ENCODE measurements at places on chromosomes 5 and 9.

GRCh38 chr9:102456562-102456961 lies 538.6 kb upstream of the CYLC2 start:
- DNase-seq: no peak

GRCh38 chr5:65137631-65138030 lies 344.1 kb downstream of the ADAMTS6 start:
- DNase-seq: no peak

- DNase-seq: no peak
These were observed 186.7 kb upstream of the NR4A3 start for GRCh38 chr9:99635032-99635431.

DNA sequence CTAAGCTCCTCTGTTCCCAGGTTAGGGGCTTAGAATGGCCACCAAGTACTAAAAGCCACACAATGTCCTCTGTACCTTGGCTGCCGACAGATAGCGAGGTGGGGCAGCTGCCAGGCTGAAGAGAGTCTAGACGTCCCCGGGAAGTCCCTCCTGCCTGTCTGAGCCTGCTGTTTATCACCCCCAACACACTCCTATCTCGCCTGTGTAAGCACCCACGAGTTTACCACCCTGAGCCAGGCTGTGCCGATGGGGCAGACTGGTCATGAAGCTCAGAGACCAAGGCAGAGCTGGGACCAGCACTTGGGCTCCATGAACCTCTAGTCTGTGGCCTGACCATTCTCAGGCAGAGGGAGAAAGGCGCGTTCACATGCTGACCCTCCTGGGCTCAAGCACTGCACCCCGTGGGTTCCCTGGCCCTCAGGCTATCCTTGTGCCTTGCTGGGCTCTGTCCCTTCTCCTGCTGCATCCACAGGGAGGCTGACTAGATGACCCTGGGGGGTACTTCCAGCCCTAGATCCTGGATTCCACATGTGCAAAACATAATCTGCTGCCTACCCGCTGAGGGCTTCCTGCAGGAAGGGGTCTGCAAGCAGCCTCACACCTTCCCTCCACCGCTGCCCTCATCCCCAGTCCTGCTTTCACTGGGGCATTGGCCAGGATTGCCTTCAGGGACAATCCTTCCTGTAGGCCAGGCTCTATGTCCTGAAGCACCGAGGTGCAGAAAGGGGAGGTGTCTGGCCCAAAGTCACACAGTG lies 18.6 kb upstream of the SLC25A51 start:
- no peak for DNase-seq

- no peak for DNase-seq
These were observed 174.0 kb downstream of the MAPKAP1 start for GRCh38 chr9:125532812-125533594.

DNA sequence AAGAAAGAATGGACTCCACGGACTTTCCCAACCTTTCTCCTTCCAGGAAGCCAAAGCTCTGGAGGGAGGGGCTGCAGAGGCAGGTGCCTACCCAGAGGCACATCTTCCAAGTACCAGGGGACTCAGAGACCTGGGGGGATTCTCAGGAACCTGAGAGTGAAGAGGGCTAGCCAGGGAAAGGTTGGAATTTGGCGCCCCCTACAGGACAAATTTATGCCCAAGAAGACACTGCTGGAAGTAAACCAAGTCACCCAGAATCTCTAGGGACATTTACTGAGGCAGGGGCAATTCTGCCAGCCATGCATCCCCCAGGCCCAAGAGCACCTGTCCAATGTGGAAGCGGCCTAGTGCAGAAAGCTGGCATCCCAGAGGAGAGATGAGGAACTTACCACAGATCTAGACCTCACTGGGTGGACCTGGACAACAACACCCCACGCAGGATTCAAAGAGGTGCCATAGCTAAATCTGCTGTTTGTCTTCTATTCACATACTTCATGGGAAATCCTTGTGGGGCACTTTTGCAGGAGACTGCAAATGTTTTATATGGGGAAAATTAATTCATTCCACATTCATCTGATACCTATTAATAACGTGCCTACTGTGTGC lies 25.9 kb upstream of the IDNK start:
- DNase-seq: no peak

GRCh38 chr5:136146201-136146600 lies 13.6 kb downstream of the SMAD5 start:
- DNase-seq: no peak

DNA sequence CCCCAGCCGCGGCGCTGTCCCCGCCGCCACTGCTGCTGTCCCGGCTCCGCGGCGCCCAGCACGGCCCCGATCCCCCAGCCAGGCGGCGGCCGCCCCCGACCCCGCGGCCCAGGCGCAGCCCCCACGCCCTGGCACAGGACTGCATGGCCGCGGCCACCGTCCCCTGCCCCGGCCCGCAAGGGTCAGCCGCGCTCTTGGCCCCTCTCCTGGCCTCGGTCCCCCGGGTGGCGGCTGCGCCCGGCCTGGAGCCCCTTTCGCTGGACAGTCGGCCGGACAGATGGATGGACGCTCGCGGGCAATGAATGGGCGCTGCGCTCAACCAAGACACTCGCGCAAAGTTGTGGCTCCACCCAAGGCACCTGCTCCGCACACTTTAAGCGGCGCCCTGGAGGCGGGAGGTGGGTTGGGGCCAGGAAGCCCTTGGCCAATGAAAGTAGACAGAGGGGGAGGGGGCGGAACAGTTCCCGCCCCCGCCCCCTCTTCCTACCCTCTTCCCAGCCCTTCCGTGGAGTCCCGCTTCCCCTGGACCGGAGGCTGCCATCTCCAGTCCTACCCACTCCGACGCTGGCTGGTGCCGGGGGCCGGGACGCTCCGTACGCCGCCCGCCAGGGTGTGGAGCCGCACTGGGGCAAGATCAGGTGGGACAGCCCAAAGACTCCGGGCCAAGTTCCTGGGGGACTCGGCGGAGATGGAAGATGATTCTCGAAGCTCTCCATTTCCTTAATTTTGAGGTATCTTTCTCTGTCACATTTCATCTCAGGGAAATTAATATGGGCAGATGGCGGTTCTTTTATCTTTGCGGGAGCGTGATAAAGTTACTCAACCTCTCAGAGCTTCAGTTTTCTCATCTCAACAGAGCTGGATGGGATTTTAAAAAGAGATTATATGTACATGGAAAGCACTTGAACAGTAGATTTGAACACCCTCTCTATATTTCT lies at the start of gene GLDC:
Gene GLDC, minus strand, starts transcription at position 375 of the 938 bp plus-strand sequence. Its CDS starts 230 bp downstream, at position 145.
- DNase-seq: no peak

DNA sequence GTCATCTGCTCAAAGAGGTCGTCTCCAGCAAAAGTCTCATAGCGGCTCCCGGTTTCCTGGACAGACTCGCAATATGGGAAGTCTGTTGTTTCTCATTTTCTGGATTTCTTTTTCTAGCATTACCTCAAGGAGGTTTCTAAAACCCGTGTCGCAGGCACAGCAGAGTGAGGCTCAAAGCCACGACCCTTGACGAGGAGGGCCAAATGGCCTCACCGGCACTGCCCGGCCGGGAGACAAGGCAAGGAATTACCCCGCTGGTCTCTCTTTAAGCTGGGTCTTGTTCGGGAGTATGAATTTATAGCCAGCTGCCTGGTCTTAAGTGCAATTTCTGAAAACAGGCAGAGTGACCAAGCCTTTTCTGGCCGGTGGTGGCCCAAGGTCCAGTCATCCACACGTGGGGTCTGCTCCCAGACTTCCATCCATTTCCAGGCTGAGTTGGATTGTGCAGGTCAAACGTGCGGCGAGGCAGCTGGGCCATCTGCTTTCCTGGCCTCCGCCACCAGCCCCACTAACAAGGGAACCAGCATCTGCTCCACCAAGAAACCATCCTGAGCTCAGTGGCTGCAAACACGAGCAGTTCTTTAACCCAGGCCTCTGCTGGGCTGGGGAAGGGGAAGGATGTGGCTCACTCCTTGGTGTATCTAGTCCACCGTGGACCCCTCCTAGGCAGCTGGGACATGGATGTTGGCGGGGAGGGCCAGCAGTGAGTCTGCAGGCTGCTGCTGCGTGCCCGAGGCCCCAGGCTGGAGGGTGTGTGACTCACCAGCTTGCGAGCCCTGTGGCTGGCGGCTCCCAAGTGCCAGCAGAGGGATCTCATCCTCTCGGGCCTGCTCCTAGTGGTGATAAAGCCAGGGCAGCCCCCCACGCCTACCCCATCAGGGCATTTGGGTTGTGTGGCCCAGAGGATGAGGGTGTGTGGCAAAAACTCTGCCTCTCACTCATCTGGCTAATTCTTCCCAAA lies 55.6 kb upstream of the COL5A1 start:
- no peak for DNase-seq
